A549 treated with RU486 at 1 μM for 4 hours (cell line): ENCODE measurements at places on chromosomes 13 and 19. TPM values are rescaled to one million over a fixed set of nuclear protein-coding genes. Genes with fewer than 3 reads are reported as not detected.

CEACAM21 gene
- total RNA-seq = not detected in 5 replicates

ZNF555 gene
- total RNA-seq = 2.2 to 3.0 TPM (median 2.8 TPM) in 5 replicates

BEST2 gene
- total RNA-seq = 0.05 to 0.14 TPM in 2 of 5 replicates, not detected in the others

COL4A1 gene
- total RNA-seq = 58.8 to 107 TPM (median 92.5 TPM) in 5 replicates

FXYD3 gene
- 0.21 to 0.57 TPM (median 0.28 TPM) in 3 of 5 replicates, not detected in the others for total RNA-seq

FGF9 gene
- not detected in 5 replicates for total RNA-seq

CLEC17A gene
- 0.13 TPM in 1 of 5 replicates, not detected in the others for total RNA-seq

SLC10A2 gene
- not detected in 5 replicates for total RNA-seq

NTF4 gene
- total RNA-seq = 0.17 to 0.65 TPM (median 0.29 TPM) in 5 replicates

OLFM4 gene
- not detected in 5 replicates for total RNA-seq

CRYL1 gene
- total RNA-seq = 5.4 to 7.0 TPM (median 5.7 TPM) in 5 replicates

FBXO17 gene
- total RNA-seq = 63.6 to 91.5 TPM (median 81.3 TPM) in 5 replicates

SWSAP1 gene
- total RNA-seq = 1.7 to 3.4 TPM (median 2.2 TPM) in 5 replicates
